ENCODE measurements at places on chromosomes 11 and 22. TPM values are rescaled to one million over a fixed set of nuclear protein-coding genes. Genes with fewer than 3 reads are reported as not detected.

GRCh38 chr11:75534259-75535069 lies 8.7 kb upstream of the GDPD5 start:
- peaks cover 3% of the 10 kb centered on the region for H3K4me1 ChIP-seq
- no peaks in the 10 kb centered on the region for H3K36me3 ChIP-seq
- peaks cover 12% of the 10 kb centered on the region for H3K27me3 ChIP-seq
- DNase-seq = no peak
- H3K27ac ChIP-seq = no peak overlapping the region
- H3K4me3 ChIP-seq = no peak overlapping the region

DNA sequence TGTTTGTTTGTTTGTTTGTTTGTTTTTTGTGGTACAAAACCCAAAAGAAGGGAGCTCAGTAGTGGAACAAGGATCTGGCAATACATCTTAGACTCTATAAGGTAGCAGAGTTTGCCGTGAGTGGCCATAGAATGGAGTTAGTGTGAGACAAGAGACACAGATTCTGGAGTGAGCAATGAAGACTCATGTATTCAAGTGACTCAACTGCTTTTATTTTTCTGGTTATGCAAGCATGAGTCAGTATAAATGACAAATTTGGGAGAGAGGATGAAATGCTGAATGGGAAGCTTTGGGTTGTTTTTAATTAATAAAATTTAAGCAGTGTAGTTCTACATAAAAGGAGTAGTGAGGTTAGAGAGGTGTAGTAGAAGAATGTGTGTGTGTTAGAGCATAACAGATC lies 143.6 kb upstream of the ANO5 start:
- no peak for DNase-seq
- H3K27ac ChIP-seq = no peak overlapping the region
- no peaks in the 10 kb centered on the region for H3K4me1 ChIP-seq

The EIF3D gene
- total RNA-seq = 306 TPM

DNA sequence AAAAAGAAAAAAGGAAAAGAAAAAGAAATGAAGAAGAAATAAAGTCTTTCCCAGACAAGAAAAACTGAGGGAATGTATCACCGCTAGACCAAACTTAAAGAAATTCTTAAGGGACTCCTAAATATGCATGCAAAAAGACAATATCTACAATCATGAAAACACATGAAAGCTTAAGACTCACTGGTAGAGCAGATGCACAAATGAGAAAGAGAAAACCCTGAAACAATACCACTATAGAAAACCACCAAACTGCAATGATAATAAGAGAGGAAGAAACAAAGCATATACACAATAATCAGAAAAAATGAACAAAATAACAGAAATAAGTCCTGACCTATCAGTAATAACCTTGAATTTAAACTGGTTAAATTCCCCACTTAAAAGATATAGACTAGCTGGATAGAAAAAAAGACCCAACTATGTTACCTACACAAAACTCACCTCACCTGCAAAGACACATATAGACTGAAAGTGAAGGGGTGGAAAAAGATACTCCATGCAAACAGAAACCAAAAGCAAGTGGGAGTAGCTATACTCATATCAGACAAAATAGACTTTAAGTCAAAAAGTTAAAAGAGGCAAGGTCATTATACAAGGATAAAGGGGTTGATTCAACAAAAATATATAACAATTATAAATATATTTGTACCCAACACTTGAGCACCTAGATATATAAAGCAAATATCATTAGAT lies 61.3 kb upstream of the NARS2 start:
- DNase-seq = no peak
- H3K4me1 ChIP-seq = no peaks in the 10 kb centered on the region
- H3K27me3 ChIP-seq = peaks cover 4% of the 10 kb centered on the region
- no peak overlapping the region for H3K27ac ChIP-seq

The ABTB2 gene
- 5.8 TPM for total RNA-seq

GRCh38 chr11:66316849-66317251 lies at the start of gene CD248:
TSS of gene CD248 (minus strand) at chr11:66317044. CDS start at chr11:66317027, 17 bp downstream.
- no peaks in the 10 kb centered on the region for H3K27me3 ChIP-seq
- H3K4me1 ChIP-seq = peaks cover 19% of the 10 kb centered on the region
- H3K36me3 ChIP-seq = peaks cover 7% of the 10 kb centered on the region
- peak within 1 kb of the TSS; percentile 66 for H3K4me3 ChIP-seq
- DNase-seq = peak; percentile 66

DNA sequence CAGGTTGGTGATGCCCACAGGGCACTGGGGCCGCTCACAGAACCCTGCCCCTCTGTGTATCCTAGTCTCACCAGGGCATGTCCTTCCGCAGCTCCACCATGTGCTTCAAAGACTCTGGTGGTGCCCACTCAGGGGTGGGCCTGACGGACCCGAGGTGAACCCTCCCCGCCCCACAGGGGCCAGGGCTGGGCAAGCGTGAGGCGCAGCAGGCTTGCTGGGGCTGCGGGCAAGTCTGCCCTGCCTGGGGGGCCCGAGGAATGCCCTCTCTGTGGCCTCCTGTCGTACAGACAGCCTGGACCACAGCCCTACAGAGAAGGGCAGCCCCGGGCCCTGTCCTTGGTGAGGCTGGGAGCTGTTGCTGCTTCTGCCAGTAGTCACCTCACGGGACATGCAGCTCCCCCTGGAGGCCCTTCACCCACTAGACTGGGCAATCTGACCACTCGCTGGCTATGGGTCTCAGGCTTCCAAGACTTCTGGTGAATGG lies 40.2 kb downstream of the TBX1 start:
- H3K27ac ChIP-seq = no peak overlapping the region
- H3K4me1 ChIP-seq = peaks cover 5% of the 10 kb centered on the region
- peak; percentile 44 for DNase-seq
- no peak overlapping the region for H3K4me3 ChIP-seq

DNA sequence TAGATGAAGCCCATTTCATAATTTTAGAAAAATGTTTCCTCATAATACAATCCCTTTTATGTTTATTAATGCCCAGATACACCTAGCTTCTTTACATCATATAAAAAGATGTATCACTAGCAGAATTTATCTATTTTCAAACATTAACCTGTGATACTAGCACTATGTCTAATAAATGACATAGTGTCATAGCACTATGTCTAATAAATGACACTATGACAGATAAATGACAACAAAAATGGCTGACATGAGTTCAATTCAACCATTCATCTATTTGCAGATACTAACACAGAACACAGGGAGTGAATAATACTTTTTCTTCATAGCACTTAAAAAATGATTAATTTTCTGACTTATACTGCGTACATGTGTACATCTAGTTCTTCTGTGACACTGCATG lies 19.4 kb upstream of the KDM4E start:
- H3K27me3 ChIP-seq = no peaks in the 10 kb centered on the region
- no peak for DNase-seq
- H3K4me1 ChIP-seq = no peaks in the 10 kb centered on the region
- no peaks in the 10 kb centered on the region for H3K36me3 ChIP-seq
- no peak overlapping the region for H3K4me3 ChIP-seq

The GLB1L2 gene
- total RNA-seq = under 0.01 TPM

The RFPL3 gene
- not detected for total RNA-seq

- H3K27me3 ChIP-seq = no peaks in the 10 kb centered on the region
- no peak overlapping the region for H3K27ac ChIP-seq
- no peak overlapping the region for H3K4me3 ChIP-seq
- no peak for DNase-seq
- no peaks in the 10 kb centered on the region for H3K36me3 ChIP-seq
Measured at GRCh38 chr11:93131709-93132108, 66.1 kb downstream of the SLC36A4 start.

GRCh38 chr11:43969543-43969942 lies 27.1 kb downstream of the C11orf96 start:
- no peak overlapping the region for H3K27ac ChIP-seq
- no peak overlapping the region for H3K4me3 ChIP-seq
- peaks cover 4% of the 10 kb centered on the region for H3K27me3 ChIP-seq
- DNase-seq = no peak

DNA sequence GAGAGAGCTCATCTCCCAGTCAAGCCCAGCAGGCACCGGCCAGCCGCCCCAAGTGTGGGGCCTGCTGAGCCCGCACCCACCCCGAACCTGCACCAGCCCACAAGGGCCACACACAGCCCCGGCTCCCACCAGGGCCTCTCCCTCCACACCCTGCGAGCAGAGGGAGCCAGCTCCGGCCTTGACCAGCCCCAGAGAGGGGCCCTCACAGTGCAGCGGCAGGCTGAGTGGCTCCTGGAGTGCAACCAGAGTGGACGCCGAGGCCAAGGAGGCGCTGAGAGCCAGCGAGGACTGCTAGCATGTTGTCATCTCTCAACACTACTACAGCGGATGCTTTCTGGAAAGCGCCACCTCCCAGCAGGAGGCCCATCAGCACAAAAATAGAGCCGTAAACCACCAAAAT lies 10.9 kb downstream of the DEFB108B start:
- H3K27me3 ChIP-seq = no peaks in the 10 kb centered on the region
- H3K36me3 ChIP-seq = no peaks in the 10 kb centered on the region
- H3K27ac ChIP-seq = no peak overlapping the region
- no peak overlapping the region for H3K4me3 ChIP-seq
- no peaks in the 10 kb centered on the region for H3K4me1 ChIP-seq

DNA sequence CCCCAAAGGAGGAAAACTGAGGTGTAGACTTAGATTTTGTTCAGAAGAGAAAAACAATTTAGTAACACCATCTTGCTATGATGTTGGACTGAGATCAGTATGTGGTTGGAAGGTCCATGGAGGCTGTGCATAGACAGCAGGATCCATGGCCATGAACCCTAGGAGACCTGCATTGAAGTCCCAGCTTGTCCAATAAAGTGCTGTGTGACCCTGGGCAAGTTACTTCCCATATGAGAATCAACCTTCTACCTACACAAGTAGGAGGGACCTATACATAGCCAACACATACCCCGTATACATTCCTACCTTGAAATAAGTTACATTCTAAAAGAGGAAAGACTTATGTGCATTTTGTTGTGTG lies 27.3 kb upstream of the ZNRF3 start:
- H3K4me3 ChIP-seq = no peak overlapping the region
- no peaks in the 10 kb centered on the region for H3K27me3 ChIP-seq
- DNase-seq = no peak
- no peaks in the 10 kb centered on the region for H3K4me1 ChIP-seq
- no peaks in the 10 kb centered on the region for H3K36me3 ChIP-seq

The XKR3 gene
- not detected for total RNA-seq

The CDC42EP2 gene
- total RNA-seq = 12.3 TPM

DNA sequence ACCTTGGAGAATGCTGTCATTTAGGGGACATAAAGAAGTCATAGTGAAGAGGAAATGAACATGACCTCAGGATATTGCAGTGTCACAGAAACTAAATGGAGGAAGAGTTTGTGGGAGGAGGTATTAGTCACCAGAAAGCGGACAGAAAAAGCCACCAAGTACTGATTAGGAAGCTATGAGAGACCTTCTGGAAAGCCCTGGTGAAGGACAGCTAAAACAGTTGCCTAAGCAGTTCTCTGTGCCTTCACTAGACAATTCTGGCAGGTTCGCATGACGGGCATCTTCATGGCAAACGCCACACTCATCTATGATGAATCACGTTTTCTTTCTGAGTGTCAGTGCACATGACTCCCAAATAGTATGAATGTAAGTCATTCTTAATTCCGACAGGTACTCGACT lies 325.8 kb downstream of the C11orf87 start:
- H3K4me1 ChIP-seq = no peaks in the 10 kb centered on the region
- no peaks in the 10 kb centered on the region for H3K36me3 ChIP-seq
- H3K27me3 ChIP-seq = no peaks in the 10 kb centered on the region
- H3K27ac ChIP-seq = no peak overlapping the region
- no peak for DNase-seq

DNA sequence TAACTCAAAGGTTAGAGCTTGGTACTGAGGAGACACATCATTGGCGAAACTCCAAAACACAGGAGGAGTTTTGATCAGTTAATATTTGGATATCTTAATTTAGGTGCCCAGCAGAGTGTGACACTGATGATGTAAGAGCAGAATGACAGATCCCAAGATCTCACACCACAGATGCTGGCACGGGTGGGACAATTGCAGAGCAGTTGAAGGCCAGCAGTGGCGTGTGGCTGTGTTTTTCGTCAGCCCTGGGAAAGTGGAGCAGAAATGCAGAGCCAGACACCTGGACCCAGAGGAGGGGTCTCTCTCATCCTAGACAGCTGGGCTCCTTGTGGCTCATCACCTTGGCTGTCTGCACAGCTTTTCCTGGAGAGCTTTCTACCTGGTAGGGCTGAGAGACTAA lies 59.7 kb upstream of the CTTN start:
- H3K27ac ChIP-seq = no peak overlapping the region
- no peaks in the 10 kb centered on the region for H3K27me3 ChIP-seq
- H3K36me3 ChIP-seq = peaks cover 18% of the 10 kb centered on the region
- no peak overlapping the region for H3K4me3 ChIP-seq
- no peaks in the 10 kb centered on the region for H3K4me1 ChIP-seq
- no peak for DNase-seq

GRCh38 chr11:32121012-32121411 lies 30.1 kb downstream of the RCN1 start:
- no peak for DNase-seq
- peaks cover 3% of the 10 kb centered on the region for H3K4me1 ChIP-seq
- no peaks in the 10 kb centered on the region for H3K36me3 ChIP-seq
- no peak overlapping the region for H3K27ac ChIP-seq
- no peak overlapping the region for H3K4me3 ChIP-seq

DNA sequence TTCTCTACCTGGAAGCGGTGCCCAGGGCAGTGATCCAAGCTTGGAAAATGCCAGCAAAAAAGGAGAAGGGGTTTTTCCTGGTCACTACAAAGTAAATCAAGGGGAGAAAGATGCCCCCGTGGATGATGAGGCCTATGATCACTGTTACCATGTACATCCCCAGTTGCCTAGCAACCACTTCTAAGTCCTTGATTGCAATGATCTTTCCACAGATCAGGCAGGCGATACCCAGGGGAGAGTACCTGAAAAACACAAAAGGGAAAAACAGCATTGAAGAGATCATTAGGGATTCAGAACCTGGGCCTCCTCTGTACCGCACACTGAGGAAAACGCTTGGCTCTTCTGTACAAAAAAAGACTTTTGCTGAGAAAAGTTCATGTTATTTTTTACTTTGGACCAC lies 127.1 kb downstream of the SLC1A2 start:
- DNase-seq = no peak
- H3K36me3 ChIP-seq = no peaks in the 10 kb centered on the region
- no peak overlapping the region for H3K27ac ChIP-seq
- no peaks in the 10 kb centered on the region for H3K27me3 ChIP-seq

The KRTAP5-9 gene
- total RNA-seq = not detected

GRCh38 chr11:134120921-134121526 lies 52.2 kb downstream of the JAM3 start:
- H3K27ac ChIP-seq = peak overlapping the region; percentile 84
- H3K36me3 ChIP-seq = no peaks in the 10 kb centered on the region
- peak; percentile 78 for DNase-seq
- H3K27me3 ChIP-seq = no peaks in the 10 kb centered on the region
